ENCODE measurements at places on chromosomes 16 and 17.

- peak; percentile 93 for DNase-seq
Measured at GRCh38 chr17:2029911-2030778, at the start of gene DPH1. Gene DPH1, plus strand, starts transcription at chr17:2030153. Its CDS starts 17 bp downstream, at chr17:2030170.

DNA sequence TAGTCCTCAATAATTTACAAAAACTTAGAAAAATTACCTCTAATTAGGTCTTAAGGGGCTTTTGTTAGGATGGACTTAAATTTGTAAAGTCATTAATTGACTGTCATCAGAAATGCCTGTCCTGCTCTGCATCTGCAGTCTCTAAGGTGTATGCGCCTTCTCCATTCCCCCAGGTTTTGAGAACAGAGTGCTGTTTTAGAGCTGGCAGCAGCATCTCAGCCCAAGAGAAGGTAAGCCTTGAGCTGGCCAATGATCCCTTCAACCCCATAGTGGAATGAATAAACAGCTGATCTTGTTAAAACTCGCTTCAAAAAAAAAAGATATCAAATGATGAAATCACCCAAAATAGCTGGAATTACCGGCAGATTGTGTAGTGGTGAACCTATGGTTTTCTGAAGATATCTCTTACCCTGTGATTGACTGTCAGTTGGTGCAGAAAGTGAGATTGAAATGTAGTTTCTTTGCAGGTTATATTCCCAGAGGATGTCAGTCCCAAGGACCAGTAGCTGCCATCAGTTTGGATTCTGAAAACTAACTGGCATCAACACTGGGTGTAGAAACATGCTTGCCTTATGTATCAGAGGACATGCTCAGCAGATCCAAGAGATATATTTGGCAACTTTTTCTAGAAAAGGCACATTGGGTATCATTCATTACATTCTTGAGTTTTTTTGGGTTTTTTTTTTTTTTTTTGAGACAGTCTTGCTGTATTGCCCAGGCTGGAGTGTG is 25.7 kb downstream of the TRPV2 start:
- no peak for DNase-seq

DNA sequence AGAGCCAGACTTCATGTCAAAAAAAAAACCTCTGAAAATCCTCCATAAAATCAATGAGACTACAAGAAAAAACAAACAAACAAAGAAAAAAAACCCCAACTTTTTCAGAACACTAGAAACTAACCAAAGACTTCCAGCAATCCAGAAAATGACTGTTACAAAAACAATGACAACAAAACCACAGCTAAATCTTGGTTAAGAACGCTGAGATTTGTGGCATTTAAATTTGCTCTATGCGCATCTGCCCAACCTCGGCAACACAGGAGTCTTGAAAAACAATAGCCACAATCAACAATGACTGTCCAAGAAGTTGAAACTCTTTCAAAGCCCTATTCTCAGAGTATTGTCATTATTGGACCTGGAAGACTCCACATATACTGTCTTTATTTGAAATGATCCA is 402.4 kb downstream of the ZFHX3 start:
- DNase-seq = no peak

DNA sequence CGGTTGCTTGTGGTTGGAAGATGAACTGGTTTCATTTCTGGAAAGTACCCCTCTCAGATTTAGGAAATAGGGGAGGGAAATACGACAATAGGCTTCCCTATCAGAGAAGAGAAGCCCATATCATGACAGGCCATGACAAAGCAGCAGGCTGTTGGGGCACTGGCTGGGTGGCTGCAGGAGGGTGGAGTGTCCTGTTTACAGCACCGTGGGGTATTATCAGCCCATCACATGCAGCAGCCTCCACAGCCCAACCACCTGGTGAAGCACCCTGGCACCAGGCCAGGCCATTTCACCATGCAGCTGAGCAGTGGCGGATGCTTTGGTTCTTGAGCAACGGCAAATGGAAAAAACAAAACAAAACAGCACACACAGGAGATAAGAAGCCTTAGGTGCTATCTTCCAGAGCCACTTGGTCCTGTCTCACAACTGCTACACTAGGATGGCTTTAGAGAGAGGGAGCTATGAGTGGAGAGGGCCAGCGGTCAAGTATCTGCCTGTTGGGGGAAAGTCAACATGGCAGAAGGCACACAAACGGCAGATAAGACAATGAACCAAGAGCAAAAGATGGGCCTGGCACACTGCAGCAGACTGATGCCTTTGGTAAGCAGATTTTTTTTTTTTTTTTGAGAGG is 24.2 kb downstream of the FAM117A start:
- DNase-seq = peak; percentile 54

- DNase-seq = no peak
Measured at GRCh38 chr16:4519274-4520058, 19.1 kb downstream of the CDIP1 start.

GRCh38 chr16:70793851-70794502 is 7.0 kb downstream of the VAC14 start:
- DNase-seq = no peak

GRCh38 chr17:2892305-2892971 is 96.2 kb downstream of the RAP1GAP2 start:
- DNase-seq = no peak

All from SK-N-DZ (cell line).